Stimulated activated CD8-positive, alpha-beta memory T cell treated with anti-CD3 and anti-CD28 coated beads, Interleukin-4, amount 100 ng/mL, for 24 hours (primary cell): ENCODE measurements at places on chromosomes 16 and 17.
A peak's percentile ranks its signal among the peaks of the same experiment; 100 is the strongest.

- DNase-seq, result no peak
These were observed 16.9 kb downstream of the EMC8 start for GRCh38 chr16:85782451-85782850.

GRCh38 chr16:85245307-85246172, 133.3 kb upstream of the CIBAR2 start:
- DNase-seq, result peak; percentile 15

GRCh38 chr16:81790830-81791435, 11.8 kb downstream of the PLCG2 start:
- no peak for DNase-seq

DNA sequence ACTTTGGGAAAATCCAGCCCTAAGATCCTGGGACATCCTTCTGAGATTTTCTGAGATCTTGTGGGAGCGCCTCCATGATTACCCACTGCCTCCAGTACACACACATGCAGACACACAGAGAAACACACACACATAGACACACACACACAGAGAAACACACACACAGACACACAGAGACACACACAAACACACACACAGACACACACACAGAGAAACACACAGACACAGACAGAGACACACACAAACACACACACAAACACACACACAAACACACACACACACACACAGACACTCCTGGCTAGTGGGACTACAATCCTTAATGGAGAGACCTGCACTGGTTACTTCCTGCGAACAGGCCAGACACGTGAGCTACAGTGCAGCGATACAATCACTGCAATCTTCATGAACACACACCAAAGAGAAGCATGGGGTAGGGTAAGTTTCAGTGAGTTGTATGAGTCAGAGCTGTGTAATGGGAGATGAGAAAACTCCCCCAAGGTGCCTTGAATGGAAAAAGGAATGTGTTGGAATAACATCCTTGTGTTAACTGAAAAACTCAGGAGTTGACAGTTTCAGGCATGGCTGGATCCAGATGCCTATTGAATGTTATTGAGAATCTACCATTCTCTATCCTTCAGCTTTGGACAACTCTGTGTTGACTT, 79.5 kb downstream of the SLC6A2 start:
- no peak for DNase-seq
